ENCODE measurements at places on chromosomes 5 and 9. TPM values are rescaled to one million over a fixed set of nuclear protein-coding genes. Genes with fewer than 3 reads are reported as not detected.
A peak's percentile ranks its signal among the peaks of the same experiment; 100 is the strongest.

GRCh38 chr5:7849681-7850394, 1.1 kb downstream of the CFAP90 start:
- H3K27ac ChIP-seq = no peak overlapping the region
- H3K4me1 ChIP-seq = peaks cover 4% of the 10 kb centered on the region
- H3K4me3 ChIP-seq = peak overlapping the region; percentile 58
- DNase-seq = no peak

The PRDM9 gene
- not detected for total RNA-seq

The SLC36A3 gene
- total RNA-seq = not detected

DNA sequence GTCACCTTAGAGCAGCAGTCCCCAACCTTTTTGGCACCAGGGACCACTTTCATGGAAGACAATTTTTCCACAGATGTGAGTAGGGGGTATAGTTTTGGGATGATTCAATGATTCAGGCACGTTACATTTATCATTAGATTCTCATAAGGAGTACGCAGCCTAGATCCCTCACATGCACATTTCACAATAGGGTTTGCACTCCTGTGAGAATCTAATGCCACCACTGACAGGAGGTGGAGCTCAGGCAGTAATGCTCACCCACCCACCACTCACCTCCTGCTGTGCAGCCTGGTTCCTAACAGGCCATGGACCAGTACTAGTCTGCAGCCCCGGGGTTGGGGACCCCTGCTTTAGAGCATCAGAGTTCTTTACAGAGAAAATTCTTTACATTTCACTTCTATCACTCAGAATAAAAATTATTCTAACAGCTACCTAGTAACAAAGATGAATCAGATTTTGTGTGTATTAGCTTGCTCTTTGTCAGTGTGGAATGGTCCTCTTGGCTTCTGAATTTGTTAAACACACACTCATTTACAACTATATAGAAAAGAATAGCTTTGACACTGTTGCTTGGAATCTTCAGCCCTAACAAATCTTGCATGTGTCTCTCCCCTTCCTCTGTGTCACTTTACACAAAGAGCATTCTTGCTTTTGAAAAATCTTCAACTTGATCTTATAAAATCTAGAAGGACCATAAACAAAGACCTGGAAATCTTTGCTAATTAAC, 438.6 kb downstream of the BNC2 start:
- DNase-seq = no peak
- H3K4me3 ChIP-seq = no peak overlapping the region
- no peaks in the 10 kb centered on the region for H3K4me1 ChIP-seq
- H3K27ac ChIP-seq = no peak overlapping the region
- peaks cover 5% of the 10 kb centered on the region for H3K36me3 ChIP-seq

The MARCOL gene
- total RNA-seq = not detected

The VDAC1 gene
- total RNA-seq = 50.2 TPM

DNA sequence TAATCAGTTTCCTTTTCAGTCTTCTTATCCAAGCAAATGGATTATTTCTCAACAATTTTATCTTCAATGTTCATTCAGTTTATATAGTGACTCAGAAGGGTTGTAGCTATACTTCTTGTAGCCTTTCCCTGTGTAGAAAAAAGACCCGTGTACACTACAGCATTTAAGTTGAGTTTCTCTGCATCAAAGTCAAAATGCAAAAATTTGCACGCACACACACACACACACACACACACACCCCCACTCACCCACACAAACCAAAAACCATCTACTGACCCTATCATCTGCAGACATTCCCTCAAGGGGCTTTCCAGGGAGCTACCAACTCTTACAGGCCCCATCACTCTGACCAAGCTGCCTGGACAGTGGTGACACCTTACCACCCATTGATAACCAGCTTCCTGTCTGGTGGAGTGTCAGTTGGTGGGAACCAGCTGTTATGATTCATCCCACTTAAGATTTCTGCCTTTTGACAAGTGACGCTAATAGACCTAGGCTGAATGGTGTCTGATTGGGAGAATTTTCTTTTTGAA, 12.2 kb upstream of the ELL2 start:
- H3K4me1 ChIP-seq = no peaks in the 10 kb centered on the region
- no peak overlapping the region for H3K4me3 ChIP-seq
- no peaks in the 10 kb centered on the region for H3K36me3 ChIP-seq
- DNase-seq = no peak
- no peak overlapping the region for H3K27ac ChIP-seq

The PTPN3 gene
- total RNA-seq = 4.3 TPM

The LPAR1 gene
- total RNA-seq = 35.4 TPM

The NR4A3 gene
- total RNA-seq = 21.3 TPM

The DNLZ gene
- total RNA-seq = 191 TPM

GRCh38 chr9:2809692-2810419, 34.0 kb downstream of the PUM3 start:
- peak; percentile 67 for DNase-seq
- peaks cover 6% of the 10 kb centered on the region for H3K4me1 ChIP-seq
- peaks cover 5% of the 10 kb centered on the region for H3K36me3 ChIP-seq

- no peak overlapping the region for H3K4me3 ChIP-seq
- no peak overlapping the region for H3K27ac ChIP-seq
- no peaks in the 10 kb centered on the region for H3K27me3 ChIP-seq
- H3K4me1 ChIP-seq = no peaks in the 10 kb centered on the region
- H3K36me3 ChIP-seq = no peaks in the 10 kb centered on the region
Measured at GRCh38 chr5:30438785-30439184, 754.7 kb upstream of the CDH6 start.

The SGCD gene
- total RNA-seq = 4.0 TPM
